Hematopoietic multipotent progenitor cell (in vitro differentiated cells): ENCODE measurements at places on chromosomes 13 and 19.

DNA sequence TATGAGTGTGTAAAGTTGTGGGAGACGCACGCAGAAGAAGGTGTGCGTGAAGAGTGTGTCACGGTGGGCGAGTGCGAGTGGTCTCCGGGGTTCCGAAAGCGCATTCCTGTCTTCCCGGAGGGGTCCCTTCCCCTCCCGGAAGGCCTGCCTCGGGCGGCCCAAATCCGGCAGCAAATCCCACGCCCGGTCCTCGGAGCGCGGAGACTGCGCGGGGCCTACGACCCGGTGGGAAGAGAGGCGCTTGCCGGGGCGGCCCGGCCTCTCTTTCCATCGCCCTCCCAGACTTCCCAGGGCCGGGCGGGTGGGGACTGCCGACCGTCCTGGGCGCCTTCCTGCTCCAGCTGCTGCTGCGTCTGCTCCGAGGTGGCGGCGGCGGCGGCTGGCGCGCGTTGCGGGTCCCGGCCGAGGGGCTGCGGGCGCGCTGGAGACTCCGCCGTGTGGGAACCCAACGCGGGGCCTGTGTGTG lies 2.1 kb downstream of the ZIC5 start:
- DNase-seq = no peak

- DNase-seq = no peak
These were observed 66.5 kb downstream of the RXFP2 start for GRCh38 chr13:31805841-31806240.

GRCh38 chr13:72295153-72295552 lies 428.1 kb upstream of the DACH1 start:
- DNase-seq = no peak

DNA sequence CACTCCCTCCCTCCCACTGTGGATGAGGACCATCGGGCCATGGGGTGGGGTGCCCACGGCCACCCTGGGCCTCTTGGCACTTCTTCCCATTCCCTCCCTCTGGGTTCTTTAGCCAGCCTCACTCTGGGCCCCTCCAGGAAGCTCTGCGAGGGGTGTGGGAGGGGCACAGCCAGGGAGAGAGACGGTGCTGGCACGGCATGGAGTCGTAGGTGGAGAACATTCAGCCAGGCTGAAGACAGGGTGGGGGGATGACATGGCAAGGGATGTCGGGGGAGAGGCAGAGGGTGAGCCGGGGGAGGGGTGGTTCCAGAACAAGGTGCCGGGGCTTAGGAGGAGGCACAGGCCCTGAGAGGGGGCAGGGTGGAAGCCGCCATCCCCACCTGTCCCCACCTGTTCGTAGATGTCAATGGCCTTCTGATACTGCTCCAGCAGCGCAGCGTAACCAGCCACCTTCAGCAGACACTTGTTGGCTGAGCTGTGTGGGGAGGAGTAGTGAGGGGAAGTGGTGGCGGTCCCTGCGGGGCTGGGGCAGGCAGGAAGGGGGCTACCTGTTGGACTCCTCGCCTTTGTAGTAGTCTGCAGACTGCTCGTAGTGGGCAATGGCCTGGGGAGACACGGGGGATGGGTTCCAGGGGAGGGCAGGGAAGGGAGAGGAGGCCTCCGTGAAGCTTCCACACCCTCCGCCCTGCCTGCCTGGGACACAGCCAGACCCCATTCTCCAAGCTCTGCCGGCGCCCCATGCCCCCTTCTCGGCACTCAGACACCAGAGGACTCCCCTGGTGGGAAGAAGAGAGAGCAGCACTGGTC lies 8.8 kb upstream of the KPTN start:
- DNase-seq = no peak

GRCh38 chr19:2166741-2167738 lies 3.3 kb downstream of the DOT1L start:
- no peak for DNase-seq

DNA sequence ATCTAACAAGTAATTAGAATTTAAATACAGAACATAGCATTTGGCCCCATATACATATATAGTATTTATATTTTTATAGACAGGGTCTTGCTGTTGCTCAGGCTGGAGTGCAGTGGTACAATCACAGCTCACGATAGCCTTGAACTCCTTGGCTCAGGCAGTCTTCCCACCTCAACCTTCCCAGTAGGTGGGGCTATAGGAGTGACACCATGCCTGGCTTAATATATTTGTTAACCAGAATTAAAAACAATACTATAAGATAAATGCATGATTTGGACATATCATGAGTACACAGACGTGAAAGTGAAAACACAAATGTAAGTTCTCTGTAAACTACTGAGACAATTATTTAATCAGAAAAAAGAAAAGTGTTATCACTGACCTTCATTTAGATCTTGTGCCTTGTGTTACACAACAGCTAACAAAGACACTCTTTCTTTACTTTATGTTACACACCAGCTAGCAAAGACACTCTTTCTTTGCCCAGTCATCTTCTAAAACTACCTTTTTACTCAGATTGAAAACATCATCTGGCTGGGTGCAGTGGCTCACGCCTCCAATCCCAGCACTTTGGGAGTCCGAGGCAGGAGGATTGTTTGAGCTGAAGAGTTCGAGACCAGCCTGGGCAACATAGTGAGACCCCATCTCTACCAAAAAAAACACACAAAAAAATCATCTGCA lies 22.6 kb downstream of the CARS2 start:
- DNase-seq = no peak

DNA sequence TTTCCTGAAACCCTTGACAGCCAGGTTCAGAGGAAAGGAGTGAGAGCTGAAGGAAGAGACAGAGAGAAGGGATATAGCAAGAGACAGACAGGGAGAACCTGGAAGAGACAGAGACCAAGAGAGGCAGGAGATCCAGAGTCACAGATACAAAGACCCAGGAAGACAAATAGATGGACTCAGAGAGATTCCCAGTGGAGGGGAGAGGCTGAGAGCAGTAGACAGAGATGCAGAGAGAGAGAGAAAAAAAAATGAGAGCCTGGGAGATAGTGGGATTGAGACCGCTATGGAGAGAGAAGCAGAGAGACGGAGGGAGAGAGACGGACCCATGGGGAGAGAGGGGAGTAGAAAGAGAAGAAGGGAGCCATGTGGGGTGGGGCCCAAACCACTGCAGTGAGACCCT lies 763 bp downstream of the FXYD7 start:
- DNase-seq = no peak

GRCh38 chr13:97435794-97436193 lies 1.8 kb downstream of the RAP2A start:
- DNase-seq = no peak
